ENCODE measurements at places on chromosomes 3 and 15.

- no peak for DNase-seq
These were observed 6.4 kb upstream of the SH2D7 start for GRCh38 chr15:78085928-78086327.

DNA sequence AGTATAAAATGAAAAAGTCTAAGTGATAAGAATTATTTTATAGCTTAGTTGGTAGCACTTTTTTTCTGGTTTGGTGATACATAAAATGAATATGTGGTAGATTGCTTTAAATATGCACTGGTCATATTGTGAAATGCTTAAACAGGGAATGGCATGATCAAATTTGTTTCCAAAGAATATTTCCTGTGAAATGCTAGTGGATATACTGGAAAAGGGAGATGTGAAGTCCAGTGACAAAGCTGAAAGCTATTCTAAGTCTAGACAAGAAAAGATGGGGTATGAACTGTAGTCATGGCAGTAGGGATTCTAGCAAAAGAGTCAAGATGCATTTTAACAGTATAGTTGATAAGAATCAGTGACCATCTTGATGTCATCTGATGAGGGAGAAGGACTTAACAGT is 98.9 kb upstream of the MME start:
- DNase-seq: no peak

DNA sequence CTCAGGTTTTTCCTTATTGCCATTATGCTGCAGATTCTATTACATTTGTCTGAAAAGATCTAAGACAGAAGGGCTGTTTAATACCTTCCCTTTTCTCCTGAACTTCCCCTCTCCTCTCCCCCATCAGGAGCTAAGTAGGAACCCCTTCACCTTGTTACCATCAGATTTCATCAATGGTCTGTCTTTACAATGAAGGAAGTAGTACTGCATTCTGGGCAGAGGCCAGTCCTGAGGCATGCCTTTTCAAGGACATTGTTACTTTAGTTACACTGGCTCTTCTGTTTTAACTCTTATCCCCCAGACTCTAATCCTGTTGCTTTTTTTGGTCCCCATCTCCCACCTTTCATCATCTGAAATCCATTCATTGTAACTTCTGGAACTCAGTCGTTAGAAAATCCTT is 8.1 kb downstream of the CTNNB1 start:
- DNase-seq: no peak

DNA sequence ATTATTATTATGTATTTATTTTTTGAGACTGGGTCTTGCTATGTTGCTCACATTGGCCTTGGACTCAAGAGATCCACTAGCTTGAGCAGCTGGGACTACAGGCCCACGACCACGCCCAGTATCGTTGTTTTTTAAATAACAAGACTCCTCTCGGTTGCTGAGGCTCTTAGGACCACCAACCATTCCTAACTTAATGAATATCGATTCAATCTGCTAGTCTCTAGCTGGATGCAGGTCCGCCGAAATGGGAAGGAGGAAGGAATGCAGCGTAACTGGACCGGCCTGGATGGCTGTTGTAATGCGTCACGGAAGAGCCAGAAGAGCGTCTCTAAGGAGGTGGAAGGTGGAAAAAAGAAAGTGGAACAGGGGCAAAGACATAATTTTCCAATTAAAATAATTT is 1.7 kb downstream of the ANXA2 start:
- DNase-seq: no peak

GRCh38 chr3:30890907-30891306 is 3.6 kb downstream of the GADL1 start:
- DNase-seq: no peak

- DNase-seq: no peak
These were observed 66.7 kb downstream of the PLD1 start for GRCh38 chr3:171743327-171744157.

DNA sequence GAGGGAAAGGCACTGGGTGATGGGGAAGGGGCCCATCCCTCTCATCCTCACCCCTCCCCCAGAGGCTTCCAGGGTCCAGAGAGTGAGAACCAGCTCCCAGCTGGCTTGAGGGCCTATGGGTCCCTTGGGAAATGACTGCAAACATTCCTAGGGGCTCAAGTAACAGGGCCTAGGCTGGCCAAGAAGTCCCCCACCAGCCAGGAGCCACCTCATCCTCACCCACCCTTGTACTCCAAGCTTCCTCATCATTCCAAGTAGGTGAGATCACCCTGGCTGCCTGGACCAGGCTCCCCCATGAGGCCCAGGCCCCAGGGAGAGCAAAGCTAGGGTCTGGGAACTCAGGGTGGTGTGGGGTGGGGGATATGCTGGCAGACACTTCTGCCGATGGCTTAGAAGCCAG is 14.8 kb downstream of the LOXL1 start:
- DNase-seq: no peak

- DNase-seq: no peak
These were observed 287.6 kb downstream of the BCHE start for GRCh38 chr3:165549665-165550064.

DNA sequence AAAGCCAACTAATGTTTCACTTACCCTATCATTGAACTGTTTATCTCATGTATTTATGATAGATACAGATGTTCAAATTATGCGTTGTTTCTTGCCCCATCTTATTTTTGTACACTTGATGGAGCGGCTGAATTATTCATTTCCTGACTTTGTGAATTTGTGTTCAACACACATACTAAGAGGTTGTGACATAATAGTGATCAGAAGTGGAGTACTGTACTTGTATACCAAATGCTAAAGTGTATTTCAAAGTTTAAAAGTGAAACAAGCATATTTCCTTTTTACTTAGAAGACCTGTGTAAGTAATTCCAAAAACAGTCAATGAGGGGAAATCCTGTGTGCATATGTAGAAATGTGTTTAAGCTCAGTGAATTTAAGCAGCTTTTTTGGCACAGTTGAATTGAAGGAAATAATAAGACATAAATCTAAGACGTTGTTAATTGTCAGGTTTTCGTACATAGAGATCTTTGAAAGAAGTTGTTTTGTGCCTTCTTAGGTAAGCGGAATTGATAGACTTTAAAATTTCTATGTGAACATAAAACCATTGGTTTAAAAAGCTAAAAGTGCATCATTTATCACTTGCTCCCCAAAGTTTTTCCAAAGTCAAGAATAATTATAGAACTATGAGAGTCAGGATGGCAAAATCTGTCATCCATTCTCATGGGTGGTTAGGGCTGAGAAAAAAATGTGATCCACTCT is 1.9 kb downstream of the NFKBIZ start:
- no peak for DNase-seq

DNA sequence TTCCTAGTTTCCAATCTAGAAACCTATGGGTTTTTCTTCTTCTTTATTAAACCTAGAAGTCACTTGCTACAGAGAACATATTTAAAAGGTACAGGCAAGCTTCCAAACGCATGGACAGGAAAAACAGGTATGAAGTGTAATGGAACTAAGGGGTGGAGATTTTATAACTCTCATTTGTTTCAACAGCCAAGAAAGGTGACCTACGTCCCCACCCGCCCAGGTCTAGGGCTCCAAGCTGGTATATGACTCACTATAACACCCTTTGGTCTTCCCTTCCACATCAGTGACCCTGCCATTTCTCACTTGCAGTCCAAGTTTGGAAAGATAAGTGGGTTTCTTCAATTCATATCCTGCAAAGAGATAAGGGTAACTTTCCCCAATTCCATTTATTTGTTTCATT is 6.0 kb upstream of the LIPH start:
- no peak for DNase-seq

Data from mesothelial cell of epicardium (in vitro differentiated cells).